Psoas muscle (tissue), 8 donors: ENCODE measurements at places on chromosomes 5 and 9.

GRCh38 chr5:116532762-116533525 lies 41.7 kb downstream of the SEMA6A start:
- peaks cover 43% of the 10 kb centered on the region for H3K4me1 ChIP-seq
- H3K27me3 ChIP-seq, result no peaks in the 10 kb centered on the region
- H3K27ac ChIP-seq, result peak overlapping the region; percentile 10
- H3K4me3 ChIP-seq, result no peak overlapping the region

- H3K27me3 ChIP-seq, result no peaks in the 10 kb centered on the region
- H3K27ac ChIP-seq, result no peak overlapping the region
- H3K36me3 ChIP-seq, result no peaks in the 10 kb centered on the region
- no peaks in the 10 kb centered on the region for H3K4me1 ChIP-seq
Measured at GRCh38 chr5:98735806-98736507, 37.5 kb upstream of the RGMB start.

DNA sequence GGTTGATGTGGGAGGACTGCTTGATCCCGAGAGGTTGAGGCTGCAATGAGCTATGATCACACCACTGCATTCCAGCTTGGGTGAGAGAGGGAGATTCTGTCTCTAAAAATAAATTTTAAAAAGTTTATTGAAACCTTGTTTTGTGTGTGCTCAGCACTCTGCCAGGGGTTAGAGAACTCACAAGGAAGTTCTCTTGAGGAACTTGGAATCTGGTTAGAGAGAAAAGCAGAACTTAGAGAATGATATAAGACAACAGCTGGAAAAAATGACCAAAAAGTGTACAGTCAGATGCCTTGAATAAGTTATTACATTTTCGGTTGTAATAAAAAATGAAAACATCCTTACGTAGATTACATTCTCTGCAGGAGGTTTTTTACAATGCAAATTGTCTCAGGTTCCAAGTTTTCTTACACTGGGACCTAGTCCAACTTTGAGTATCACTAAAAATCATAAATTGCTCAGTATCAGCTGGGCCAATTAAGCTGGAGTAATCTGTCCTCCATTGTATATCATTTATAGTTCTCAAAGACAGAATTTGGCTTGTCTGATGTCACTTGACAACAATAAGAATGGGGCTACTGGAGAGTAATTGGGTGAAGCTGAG lies 21.7 kb upstream of the TENT2 start:
- peak overlapping the region; percentile 13 for H3K27ac ChIP-seq
- H3K27me3 ChIP-seq, result no peaks in the 10 kb centered on the region
- no peaks in the 10 kb centered on the region for H3K4me1 ChIP-seq

DNA sequence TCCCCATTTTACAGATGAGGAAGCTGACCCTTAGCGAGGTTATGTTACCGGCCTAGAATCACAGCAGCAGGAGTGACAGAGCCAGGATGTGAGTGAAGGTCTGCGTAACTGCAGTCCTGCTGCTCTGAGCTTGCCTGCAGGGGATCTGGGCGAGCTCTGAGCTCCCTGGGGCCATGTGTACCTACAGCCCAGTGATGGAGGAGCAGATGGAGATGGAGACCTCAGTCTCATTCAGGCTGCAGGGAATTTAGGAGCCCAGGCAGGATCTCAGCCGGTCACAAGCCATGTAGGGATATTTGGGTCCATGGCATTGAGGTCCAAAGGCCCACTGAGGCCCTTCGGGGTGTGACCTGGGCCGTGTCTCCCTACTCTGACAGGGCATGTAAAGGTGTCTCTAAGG lies 170.6 kb downstream of the CACNA1B start:
- H3K36me3 ChIP-seq, result no peaks in the 10 kb centered on the region
- H3K27me3 ChIP-seq, result no peaks in the 10 kb centered on the region
- DNase-seq, result no peak
- H3K4me1 ChIP-seq, result no peaks in the 10 kb centered on the region
- no peak overlapping the region for H3K27ac ChIP-seq
- no peak overlapping the region for H3K4me3 ChIP-seq

DNA sequence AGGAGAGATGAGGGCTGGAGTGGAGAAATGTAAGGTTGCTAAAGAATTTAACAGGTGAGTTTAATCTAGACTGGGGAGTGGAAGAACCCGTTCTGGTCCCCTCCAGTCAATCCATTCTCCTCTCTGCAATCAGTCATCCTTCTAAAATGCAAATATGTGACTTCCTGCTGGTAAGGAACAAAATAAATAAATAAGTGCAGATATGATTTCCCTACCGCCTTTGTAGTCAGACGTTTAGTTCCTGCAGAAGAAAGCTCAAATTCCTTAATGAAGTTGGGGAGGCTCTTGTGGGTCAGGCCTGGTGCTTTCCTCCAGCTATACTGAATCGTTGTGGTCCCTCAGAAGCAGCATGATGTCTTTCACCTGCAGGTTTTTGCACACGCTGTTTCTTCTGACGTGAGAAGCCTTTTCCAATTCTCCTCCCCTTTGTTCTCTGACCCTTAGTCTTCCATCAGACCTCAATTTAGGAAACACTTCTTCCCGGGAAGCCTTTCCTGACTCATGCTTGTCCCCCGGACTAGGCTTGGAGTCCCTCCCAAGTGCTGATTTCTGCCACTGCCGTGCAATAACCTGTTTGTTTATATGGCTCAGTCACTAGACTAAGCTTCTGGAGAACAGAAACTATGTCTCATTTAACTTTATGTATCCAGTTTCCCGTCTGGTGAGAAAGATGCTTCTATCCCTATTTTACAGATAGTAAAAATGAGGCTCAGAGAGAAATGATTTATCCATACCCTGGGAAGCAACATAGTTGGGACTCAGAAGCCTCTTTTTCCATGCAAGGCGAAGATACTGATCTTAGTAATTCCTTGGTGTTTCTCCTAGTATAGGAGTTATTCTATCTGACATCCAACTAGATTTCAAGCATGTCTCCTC lies 1.3 kb downstream of the ATP6V1G1 start:
- H3K36me3 ChIP-seq, result peaks cover 6% of the 10 kb centered on the region
- H3K27me3 ChIP-seq, result no peaks in the 10 kb centered on the region
- H3K4me3 ChIP-seq, result peak overlapping the region; percentile 91
- peaks cover 44% of the 10 kb centered on the region for H3K4me1 ChIP-seq

DNA sequence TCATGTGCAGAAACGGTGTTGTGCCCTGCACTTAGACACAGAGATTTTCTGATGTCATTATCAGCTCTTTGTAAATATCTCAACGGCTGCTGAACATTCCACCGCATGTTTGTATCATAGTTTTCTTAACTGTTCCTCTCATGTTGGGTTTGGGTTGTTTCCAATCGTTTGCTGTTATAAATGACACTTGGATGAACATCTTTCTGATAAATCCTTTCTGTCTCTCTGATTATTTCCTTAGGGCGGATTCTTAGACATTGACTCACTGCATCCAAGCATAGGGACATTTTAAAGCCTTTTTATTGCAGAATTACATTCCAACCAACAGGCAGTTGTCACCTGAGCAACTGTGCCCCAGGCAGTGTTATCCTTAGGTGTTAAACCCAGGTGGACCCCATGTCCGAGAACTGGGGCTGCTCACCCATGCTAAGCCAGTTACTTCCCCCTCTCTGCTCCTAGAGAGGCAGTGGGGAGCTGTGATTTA lies 28.5 kb downstream of the COL5A1 start:
- H3K27me3 ChIP-seq, result peaks cover 10% of the 10 kb centered on the region
- H3K4me3 ChIP-seq, result no peak overlapping the region
- H3K27ac ChIP-seq, result no peak overlapping the region
- DNase-seq, result no peak

GRCh38 chr5:177412603-177413233 lies 3.4 kb upstream of the F12 start:
- no peaks in the 10 kb centered on the region for H3K4me1 ChIP-seq
- H3K36me3 ChIP-seq, result no peaks in the 10 kb centered on the region
- H3K27me3 ChIP-seq, result no peaks in the 10 kb centered on the region

GRCh38 chr5:34409373-34409772 lies 246.8 kb upstream of the RAI14 start:
- no peak overlapping the region for H3K4me3 ChIP-seq
- no peaks in the 10 kb centered on the region for H3K36me3 ChIP-seq
- H3K4me1 ChIP-seq, result no peaks in the 10 kb centered on the region
- no peak for DNase-seq

DNA sequence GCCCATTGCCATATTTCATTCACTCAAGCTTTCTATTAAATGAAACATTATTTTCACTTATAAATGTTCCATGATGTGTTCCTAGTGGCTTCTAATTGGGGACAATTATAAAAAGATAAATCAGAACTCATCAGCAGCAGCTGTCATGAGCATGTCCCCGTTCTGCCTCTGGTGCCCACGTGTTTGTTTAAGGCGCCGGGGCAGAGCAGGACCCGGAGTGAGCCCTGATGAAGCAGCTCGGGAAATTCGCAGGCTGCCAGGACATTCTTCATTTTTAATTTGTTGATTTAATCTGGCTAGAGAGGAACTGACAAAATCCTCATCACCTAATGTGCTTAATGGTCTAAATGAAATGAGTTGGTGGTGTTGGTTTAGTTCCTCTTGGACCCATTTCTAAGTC lies 475.0 kb downstream of the CTNND2 start:
- no peak for DNase-seq
- no peak overlapping the region for H3K4me3 ChIP-seq
- H3K27ac ChIP-seq, result no peak overlapping the region
- H3K4me1 ChIP-seq, result no peaks in the 10 kb centered on the region
- H3K36me3 ChIP-seq, result no peaks in the 10 kb centered on the region

DNA sequence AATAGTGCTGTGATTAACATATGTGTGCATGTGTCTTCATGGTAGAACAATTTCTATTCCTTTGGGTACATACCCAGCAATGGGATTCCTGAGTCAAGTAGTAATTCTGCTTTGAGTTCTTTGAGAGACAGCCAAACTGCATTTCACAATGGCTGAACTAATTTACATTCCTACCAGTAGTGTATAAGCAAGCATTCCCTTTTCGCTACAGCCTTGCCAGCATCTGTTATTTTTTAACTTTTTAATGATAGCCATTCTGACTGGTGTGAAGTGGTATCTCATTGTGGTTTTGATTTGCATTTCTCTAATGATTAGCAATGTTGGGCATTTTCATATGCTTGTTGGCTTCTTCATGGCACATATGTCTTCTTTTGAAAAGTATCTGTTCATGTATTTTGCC lies 308.5 kb downstream of the ARRDC3 start:
- H3K36me3 ChIP-seq, result no peaks in the 10 kb centered on the region
- H3K27ac ChIP-seq, result no peak overlapping the region
- no peak for DNase-seq
- peaks cover 11% of the 10 kb centered on the region for H3K4me1 ChIP-seq
